Metanephros (tissue), 2 donors: ENCODE measurements at places on chromosomes 5 and 9. TPM values are rescaled to one million over a fixed set of nuclear protein-coding genes. Genes with fewer than 3 reads are reported as not detected.

Gene TMEM267
- 10.3 TPM for total RNA-seq

Gene OR1J2
- not detected for total RNA-seq

Gene SCGB3A1
- 0.88 TPM for total RNA-seq

Gene SH3PXD2B
- total RNA-seq: 16.2 TPM

Gene HDAC3
- 57.7 TPM for total RNA-seq

Gene PCDHGA3
- total RNA-seq: 4.8 TPM

Gene ADRA1B
- total RNA-seq: 1.5 TPM

Gene PRR16
- total RNA-seq: 5.1 TPM

Gene RNF44
- total RNA-seq: 27.0 TPM

Gene LRRC14B
- total RNA-seq: 13.7 TPM

Gene LTC4S
- 1.5 TPM for total RNA-seq

Gene NMRK1
- 13.1 TPM for total RNA-seq

Gene TRPM6
- total RNA-seq: 3.0 TPM

Gene UGT3A1
- total RNA-seq: 34.4 TPM

Gene ALDH1A1
- total RNA-seq: 173 TPM

Gene HTR4
- total RNA-seq: 0.35 TPM

Gene MEGF10
- 5.7 TPM for total RNA-seq

Gene PPP1R26
- 24.2 TPM for total RNA-seq

Gene PTTG1
- total RNA-seq: 48.8 TPM

Gene C5orf52
- total RNA-seq: not detected

Gene LHX6
- 3.0 TPM for total RNA-seq

Gene SLC12A7
- total RNA-seq: 56.3 TPM

Gene PCDHB11
- total RNA-seq: 8.5 TPM

Gene ZDHHC11B
- 3.0 TPM for total RNA-seq

Gene IFNA21
- not detected for total RNA-seq

Gene PCDHGA6
- total RNA-seq: 10.3 TPM

Gene C9
- not detected for total RNA-seq

Gene CFAP157
- total RNA-seq: 1.5 TPM

Gene KCNT1
- total RNA-seq: 1.8 TPM

Gene SIMC1
- total RNA-seq: 12.0 TPM

Gene PCDHB14
- total RNA-seq: 8.6 TPM

Gene GRHPR
- 138 TPM for total RNA-seq

Gene VLDLR
- total RNA-seq: 37.8 TPM

Gene TRIM32
- 17.6 TPM for total RNA-seq

Gene IL9
- not detected for total RNA-seq

Gene GARIN3
- total RNA-seq: not detected

Gene TMC1
- total RNA-seq: 0.41 TPM

Gene NTNG2
- 4.0 TPM for total RNA-seq

Gene SHISAL2B
- not detected for total RNA-seq

Gene PRDM9
- total RNA-seq: not detected

Gene NKD2
- 36.5 TPM for total RNA-seq

Gene CCL27
- not detected for total RNA-seq

Gene DDX4
- not detected for total RNA-seq

Gene TUT7
- 22.2 TPM for total RNA-seq

Gene PCDHB4
- 3.8 TPM for total RNA-seq

Gene MARCOL
- total RNA-seq: not detected

Gene HMMR
- total RNA-seq: 11.0 TPM

Gene PLPP6
- 10.3 TPM for total RNA-seq

Gene CAMK4
- 13.9 TPM for total RNA-seq

Gene SPINK6
- total RNA-seq: not detected

Gene LHFPL2
- 62.5 TPM for total RNA-seq

Gene TMOD1
- total RNA-seq: 17.2 TPM

Gene SIGMAR1
- 35.7 TPM for total RNA-seq

Gene C9orf153
- total RNA-seq: 0.70 TPM

Gene PCDHGB2
- total RNA-seq: 8.8 TPM

Gene ZNF189
- 31.7 TPM for total RNA-seq

Gene SLC34A3
- 3.0 TPM for total RNA-seq

Gene ENTREP1
- total RNA-seq: 6.5 TPM

Gene PSD2
- total RNA-seq: 1.1 TPM

Gene NUTM2F
- not detected for total RNA-seq
